ENCODE measurements at places on chromosomes 1 and 21. TPM values are rescaled to one million over a fixed set of nuclear protein-coding genes. Genes with fewer than 3 reads are reported as not detected.
A peak's percentile ranks its signal among the peaks of the same experiment; 100 is the strongest.

DNA sequence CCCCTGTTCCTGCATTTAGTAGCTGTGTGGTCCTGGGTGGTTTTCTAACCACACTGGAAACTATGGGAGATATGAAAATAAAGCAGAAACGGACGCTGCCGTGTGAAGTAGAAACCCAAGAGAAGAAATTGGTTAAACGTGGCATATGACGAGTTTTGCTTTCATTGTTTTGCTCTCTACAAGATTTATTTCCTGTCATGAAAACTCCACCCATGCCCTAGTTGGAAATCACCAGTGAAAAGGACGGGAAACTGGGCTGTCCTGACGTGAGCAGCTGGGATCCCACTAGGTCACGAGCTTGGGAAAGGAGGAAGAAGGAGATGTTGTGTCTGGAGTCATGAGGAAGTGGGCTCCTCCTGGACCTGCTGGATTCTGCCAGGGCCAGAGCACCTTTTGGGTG is 120.8 kb upstream of the GADD45A start:
- H3K27ac ChIP-seq, result no peak overlapping the region
- no peak overlapping the region for H3K4me3 ChIP-seq
- no peak for DNase-seq
- H3K4me1 ChIP-seq, result no peaks in the 10 kb centered on the region
- H3K27me3 ChIP-seq, result no peaks in the 10 kb centered on the region

DNA sequence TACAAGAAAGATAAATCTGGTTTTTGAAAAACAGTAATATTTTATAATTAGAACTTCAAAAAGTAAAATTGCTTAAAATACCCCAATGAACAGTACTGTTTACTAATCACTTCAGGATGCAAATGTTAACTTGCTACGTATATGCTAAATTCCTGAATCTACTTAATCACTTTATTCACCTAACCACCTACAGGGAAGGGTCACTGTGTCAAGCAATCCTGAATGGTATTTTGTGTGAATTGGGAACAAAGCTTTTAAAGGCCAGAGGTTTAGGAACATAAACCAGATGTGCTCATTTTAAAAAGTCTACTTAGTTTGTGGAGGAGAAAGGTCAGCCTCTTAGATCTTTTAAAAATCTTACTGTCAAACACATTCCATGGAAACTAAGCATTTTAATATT is 1143.0 kb upstream of the ADGRL2 start:
- no peaks in the 10 kb centered on the region for H3K27me3 ChIP-seq
- peaks cover 3% of the 10 kb centered on the region for H3K36me3 ChIP-seq
- peaks cover 20% of the 10 kb centered on the region for H3K4me1 ChIP-seq
- DNase-seq, result no peak
- H3K4me3 ChIP-seq, result no peak overlapping the region
- no peak overlapping the region for H3K27ac ChIP-seq

GRCh38 chr1:162632698-162633080 is 425 bp downstream of the DDR2 start:
- no peaks in the 10 kb centered on the region for H3K27me3 ChIP-seq
- DNase-seq, result no peak
- peaks cover 20% of the 10 kb centered on the region for H3K4me1 ChIP-seq
- no peaks in the 10 kb centered on the region for H3K36me3 ChIP-seq

- H3K27ac ChIP-seq, result no peak overlapping the region
- DNase-seq, result no peak
- H3K27me3 ChIP-seq, result no peaks in the 10 kb centered on the region
- H3K36me3 ChIP-seq, result no peaks in the 10 kb centered on the region
Observed at GRCh38 chr1:214568328-214568727, 16.9 kb upstream of the PTPN14 start.

GRCh38 chr1:183330335-183330734 is 87.8 kb downstream of the NMNAT2 start:
- peaks cover 18% of the 10 kb centered on the region for H3K27me3 ChIP-seq
- H3K4me1 ChIP-seq, result peaks cover 14% of the 10 kb centered on the region

- no peak for DNase-seq
- peaks cover 11% of the 10 kb centered on the region for H3K36me3 ChIP-seq
- no peaks in the 10 kb centered on the region for H3K4me1 ChIP-seq
- no peak overlapping the region for H3K4me3 ChIP-seq
Observed at GRCh38 chr1:221698579-221699349, 43.1 kb downstream of the DUSP10 start.

DNA sequence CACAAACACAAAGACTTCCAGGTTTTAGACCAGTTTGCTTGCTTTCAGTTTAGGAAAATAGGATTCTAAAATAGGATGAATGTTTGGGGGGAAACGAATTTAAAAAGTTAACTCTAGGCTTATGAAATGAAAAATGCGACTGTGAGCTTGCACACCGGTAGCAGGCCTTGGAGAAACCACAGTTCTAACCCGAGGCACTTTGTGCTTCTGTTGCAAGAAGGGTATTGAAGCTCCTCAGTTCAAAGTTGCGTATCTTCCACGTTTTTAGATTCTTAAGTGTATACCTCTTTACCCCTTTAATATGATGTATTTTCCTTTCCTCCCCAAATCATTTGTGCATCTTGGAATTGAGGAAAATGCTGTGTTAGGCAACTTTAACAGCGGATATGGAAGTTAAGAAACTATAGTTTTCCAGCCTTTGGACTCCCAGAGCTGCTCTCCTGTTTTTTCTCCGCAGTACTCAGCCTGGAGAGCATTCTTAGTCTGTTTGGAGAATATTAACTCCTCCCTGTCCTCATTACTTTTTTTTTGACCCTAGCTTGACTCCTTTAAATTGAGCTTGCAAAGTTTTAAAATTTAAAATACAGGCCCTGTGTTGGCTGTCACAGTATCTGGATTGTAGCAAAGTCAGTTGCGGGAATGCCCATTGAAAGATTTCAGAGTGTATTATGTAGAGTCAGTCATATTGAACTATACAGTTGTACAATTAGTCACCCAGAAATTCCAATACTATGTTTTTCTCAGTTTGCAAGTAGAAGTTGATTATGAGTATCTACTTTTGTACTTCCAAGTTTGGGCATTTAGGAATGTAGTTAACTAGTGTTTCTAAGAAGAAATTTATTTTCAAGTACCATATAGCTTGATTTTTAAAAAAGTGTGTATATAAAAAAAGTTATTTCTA is 2.6 kb downstream of the MRPS6 start:
- H3K4me1 ChIP-seq, result peaks cover 32% of the 10 kb centered on the region
- peaks cover 16% of the 10 kb centered on the region for H3K36me3 ChIP-seq
- H3K27me3 ChIP-seq, result peaks cover 5% of the 10 kb centered on the region
- peak overlapping the region; percentile 89 for H3K4me3 ChIP-seq

DNA sequence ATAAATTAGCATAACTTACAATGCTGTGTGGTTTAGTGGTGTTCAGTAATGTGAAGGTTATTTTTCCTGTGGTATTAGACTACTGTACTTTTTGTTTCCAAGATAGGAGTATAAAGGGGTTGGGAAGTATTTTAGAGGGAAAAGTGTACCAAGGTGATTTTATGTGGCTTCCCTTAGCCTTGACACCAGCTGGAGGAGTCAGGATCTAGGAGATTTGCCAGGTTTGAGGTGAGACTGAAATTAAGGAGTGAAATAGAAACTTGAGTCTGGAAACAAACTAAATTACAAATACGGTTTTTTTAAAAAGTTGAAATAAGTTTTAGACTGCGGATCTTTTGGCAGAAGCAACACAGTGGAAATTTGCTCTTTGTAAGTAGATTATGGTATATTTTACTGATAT is 32.3 kb downstream of the COG2 start:
- H3K27me3 ChIP-seq, result no peaks in the 10 kb centered on the region
- no peaks in the 10 kb centered on the region for H3K4me1 ChIP-seq
- DNase-seq, result no peak

ADGRL4 gene
- not detected for total RNA-seq

RHD gene
- total RNA-seq, result not detected

FCRL6 gene
- total RNA-seq, result not detected
